DND-41 (cell line): ENCODE measurements at places on chromosomes 12 and 14.

DNA sequence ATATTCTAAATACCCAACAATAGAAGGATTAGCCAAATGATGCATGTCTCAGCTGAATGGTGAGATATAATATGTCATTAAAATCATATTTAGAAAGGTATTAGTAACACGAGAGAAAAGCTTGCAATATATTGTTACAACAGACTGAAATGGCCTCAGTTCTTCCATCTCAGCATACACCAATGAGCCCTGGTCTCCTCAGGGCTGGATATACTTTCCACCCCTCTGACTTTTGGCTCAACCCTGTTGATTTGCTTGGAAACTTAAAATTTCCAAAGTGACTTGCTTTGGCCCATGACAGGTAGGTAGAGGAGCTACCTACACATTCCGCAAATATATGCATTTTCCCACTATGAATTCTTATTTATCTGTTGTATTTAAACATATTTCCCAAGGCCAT lies 908.1 kb upstream of the TMEM132C start:
- no peaks in the 10 kb centered on the region for H3K4me1 ChIP-seq
- no peak overlapping the region for H3K27ac ChIP-seq
- DNase-seq = no peak
- H3K36me3 ChIP-seq = no peaks in the 10 kb centered on the region

DNA sequence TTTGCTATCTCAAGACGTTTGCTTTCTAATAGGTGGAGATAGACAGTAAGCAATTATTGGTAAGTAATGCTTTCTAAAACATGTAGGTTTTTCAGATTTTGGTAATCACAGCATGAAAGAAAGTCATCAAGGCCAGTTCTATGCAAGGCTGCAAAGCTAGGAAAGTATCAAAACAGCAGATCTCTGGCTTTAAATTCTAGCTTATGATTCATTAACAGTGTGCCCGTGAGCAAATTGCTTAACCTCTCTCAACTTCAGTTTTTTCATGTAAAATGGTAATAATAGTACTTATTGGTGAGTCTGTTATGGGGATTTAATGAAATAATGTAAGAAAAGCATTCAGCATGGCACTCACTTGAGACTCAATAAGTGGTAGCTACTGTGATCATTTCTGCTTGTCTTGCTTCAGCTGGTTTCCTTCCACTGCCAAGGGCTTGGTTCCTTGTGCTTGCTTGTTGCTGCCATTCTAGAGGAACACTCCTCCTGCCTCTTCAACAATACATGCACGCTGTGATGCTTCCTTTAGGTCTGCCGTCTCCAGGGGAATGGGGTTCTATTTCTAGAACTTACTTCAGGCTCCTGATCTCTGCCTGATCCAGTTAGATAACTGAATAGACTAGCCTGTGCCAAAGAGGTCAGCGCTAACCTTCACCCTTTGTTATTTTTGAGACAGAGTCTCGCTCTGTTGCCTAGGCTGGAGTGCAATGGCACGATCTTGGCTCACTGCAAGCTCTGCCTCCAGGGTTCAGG lies 88.4 kb downstream of the CAND1 start:
- H3K27ac ChIP-seq = 0 out of 2 replicates have a peak overlapping the region, but pooled peaks have one; percentile 8
- DNase-seq = no peak
- no peaks in the 10 kb centered on the region for H3K27me3 ChIP-seq
- H3K4me1 ChIP-seq = peaks cover 38% of the 10 kb centered on the region

GRCh38 chr12:1851151-1851701 lies 30.9 kb downstream of the LRTM2 start:
- H3K4me1 ChIP-seq = no peaks in the 10 kb centered on the region
- peaks cover 12% of the 10 kb centered on the region for H3K27me3 ChIP-seq
- DNase-seq = no peak

DNA sequence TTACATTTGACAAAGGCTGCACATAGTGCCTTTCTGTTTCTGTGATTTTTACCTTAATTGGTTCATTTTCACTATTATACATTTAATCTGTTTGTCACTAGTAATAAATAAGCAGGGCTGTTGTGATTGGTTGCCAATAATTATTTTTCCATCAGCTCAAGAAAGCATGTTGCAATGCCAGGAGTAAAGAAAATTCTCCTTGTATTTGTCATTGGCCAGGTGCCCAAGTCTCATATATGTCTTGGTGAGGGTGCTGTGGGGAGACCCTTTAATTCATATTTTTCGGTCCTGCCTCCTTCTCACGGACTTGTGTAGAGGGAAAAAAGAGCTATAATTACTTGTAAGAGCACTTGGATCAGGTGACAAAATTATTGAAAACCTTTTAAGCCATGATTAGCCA lies 108.0 kb downstream of the KITLG start:
- DNase-seq = no peak
- H3K4me3 ChIP-seq = no peak overlapping the region
- H3K27ac ChIP-seq = no peak overlapping the region
- no peaks in the 10 kb centered on the region for H3K36me3 ChIP-seq
- H3K4me1 ChIP-seq = no peaks in the 10 kb centered on the region

- no peak overlapping the region for H3K27ac ChIP-seq
- H3K36me3 ChIP-seq = no peaks in the 10 kb centered on the region
- no peaks in the 10 kb centered on the region for H3K27me3 ChIP-seq
- no peak for DNase-seq
- no peaks in the 10 kb centered on the region for H3K4me1 ChIP-seq
Measured at GRCh38 chr12:87827638-87828264, 201.4 kb downstream of the C12orf50 start.

DNA sequence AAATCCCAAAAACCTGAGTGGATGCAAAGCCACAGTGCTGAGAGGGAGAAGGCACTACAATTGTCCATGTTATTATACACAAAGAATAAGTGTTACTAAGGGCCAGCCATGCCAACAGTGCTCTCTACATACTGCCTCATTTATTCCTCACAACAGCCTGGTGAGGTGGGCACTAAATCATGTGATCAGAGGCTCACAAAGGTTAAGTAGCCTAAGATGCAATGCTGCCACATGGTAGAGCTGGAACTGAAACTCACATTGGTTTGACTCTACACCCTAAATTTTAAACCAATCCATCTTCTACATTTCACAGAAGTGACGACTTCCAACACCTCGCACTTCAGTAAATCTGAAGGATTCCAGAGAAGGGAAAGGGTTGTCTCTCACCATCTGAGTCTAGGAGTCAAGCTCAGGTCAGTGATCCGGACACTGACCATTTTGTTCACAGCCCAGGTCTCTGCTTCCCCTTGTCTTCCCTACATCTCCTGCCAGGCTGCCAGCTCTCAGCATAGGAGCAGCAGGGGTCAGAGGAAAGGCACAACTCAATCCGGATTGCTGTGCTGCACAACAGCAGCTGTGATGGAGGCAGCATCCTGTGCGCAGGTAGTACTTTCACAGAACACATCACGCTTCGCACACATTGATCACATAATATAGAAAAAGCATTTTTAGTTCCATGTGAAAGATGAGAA lies 29.6 kb downstream of the NID2 start:
- H3K4me3 ChIP-seq = no peak overlapping the region
- H3K27me3 ChIP-seq = no peaks in the 10 kb centered on the region
- H3K27ac ChIP-seq = no peak overlapping the region

GRCh38 chr12:104180374-104180773 lies 35.2 kb upstream of the TXNRD1 start:
- no peak overlapping the region for H3K4me3 ChIP-seq
- H3K27me3 ChIP-seq = no peaks in the 10 kb centered on the region
- peaks cover 5% of the 10 kb centered on the region; the same call in 1 of the 2 replicates for H3K4me1 ChIP-seq

- no peak overlapping the region for H3K4me3 ChIP-seq
- H3K4me1 ChIP-seq = peaks cover 5% of the 10 kb centered on the region; the same call in 1 of the 2 replicates
- no peak for DNase-seq
- H3K27ac ChIP-seq = no peak overlapping the region
- H3K36me3 ChIP-seq = peaks cover 25% of the 10 kb centered on the region
Measured at GRCh38 chr12:64730588-64730969, 28.6 kb downstream of the GNS start.

DNA sequence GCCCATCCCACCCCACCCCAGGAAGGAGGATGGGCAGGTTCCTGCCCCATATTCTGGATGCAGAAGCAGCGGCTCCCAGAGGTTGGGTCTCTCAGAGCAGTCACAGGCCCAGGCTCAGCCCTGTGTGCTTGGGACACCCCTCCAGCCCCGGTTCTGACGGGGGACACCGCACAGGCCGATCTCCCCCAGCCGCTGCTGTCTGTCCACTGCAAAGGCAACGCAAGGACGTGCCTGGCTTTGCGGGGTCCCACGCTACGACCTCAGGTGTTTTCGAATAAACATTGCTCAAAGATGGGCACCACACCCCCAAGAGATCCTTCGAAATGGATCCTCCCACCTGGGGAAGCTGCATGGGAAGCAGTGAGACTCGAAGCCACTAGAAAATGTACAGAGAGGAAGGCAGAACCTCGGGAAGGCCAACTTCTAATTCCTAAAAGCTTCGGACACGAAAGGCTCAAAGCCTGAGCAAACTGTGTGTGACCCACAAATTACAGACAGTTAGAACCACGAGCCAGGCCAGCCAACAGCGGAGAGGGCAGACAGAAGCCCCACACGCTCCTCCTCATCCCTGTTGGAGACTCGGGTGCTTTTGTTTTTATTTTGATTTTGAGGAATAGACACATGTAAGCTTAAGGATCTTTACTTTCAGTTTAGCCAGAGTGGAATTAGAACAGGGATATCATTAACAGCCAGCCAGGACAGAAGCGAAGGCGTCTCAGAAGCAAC lies 10.8 kb downstream of the C14orf180 start:
- DNase-seq = no peak
- H3K4me1 ChIP-seq = no peaks in the 10 kb centered on the region
- no peak overlapping the region for H3K4me3 ChIP-seq
- no peak overlapping the region for H3K27ac ChIP-seq
- H3K27me3 ChIP-seq = no peaks in the 10 kb centered on the region

DNA sequence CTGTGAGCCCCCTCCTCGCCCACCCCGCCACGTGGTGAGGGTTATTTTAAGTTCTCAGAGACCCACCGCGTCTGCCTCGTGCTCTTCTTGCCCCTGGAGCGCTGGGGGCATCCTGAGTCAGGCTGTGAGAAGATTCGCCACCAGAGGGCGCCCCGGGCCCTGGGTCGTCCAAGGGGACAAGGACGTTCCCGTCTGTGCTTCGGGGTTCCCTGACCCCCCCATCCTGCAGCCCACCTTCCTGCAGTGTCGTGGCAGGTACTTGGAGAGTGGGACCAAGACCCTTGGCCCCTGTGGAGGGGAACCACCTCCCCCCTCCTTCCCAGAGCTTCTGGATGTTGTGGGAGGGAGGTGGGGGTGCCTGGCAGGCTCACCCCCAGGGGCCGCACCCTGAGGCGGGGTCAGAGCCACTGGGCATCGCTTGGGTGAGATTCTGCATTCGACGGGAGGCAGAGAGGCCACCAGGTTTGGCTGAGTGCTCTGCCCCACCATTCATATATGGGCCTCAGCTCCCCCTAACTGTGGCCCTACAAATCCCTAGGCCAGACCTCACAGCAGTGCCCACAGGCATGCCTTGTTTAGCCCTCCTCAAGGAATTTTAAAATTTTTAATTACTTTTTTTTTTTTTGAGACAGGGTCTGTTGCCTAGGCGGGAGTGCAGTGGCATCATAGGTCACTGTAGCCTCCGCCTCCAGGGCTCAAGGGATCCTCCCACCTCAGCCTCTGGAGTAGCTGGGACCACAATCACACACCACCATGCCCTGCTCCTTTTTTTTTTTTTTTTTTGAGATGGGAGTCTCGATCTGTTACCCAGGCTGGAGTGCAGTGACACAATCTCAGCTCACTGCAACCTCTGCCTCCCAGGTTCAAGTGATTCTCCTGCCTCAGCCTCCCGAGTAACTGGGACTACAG lies 17.0 kb downstream of the RHOF start:
- peak overlapping the region; percentile 4; the same call in 1 of the 2 replicates for H3K4me3 ChIP-seq
- DNase-seq = peak; percentile 86
- H3K27me3 ChIP-seq = no peaks in the 10 kb centered on the region
- H3K4me1 ChIP-seq = peaks cover 7% of the 10 kb centered on the region
- H3K36me3 ChIP-seq = peaks cover 24% of the 10 kb centered on the region

GRCh38 chr12:93572712-93573551 lies 457 bp downstream of the SOCS2 start:
- peaks cover 56% of the 10 kb centered on the region for H3K36me3 ChIP-seq
- DNase-seq = peak; percentile 61
- peak overlapping the region; percentile 96 for H3K27ac ChIP-seq
- no peaks in the 10 kb centered on the region for H3K27me3 ChIP-seq

DNA sequence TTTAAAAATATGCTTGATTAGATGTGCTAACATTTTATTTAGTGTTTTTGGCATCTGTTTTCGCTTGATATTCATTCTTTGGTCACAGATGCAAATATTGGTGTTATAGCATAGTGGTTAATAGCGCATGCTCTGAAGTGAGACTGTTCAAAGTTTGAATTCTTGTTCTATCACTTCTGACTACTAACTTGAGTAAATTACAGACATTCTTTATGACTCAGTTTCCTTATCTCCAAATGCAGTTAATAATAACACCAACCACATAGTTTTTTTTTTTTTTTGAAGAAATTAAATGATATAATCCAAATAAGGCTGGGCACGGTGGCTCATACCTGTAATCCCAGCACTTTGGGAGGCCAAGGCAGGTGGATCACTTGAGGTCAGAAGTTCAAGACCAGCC lies 81.0 kb downstream of the TMX1 start:
- no peak for DNase-seq
- no peaks in the 10 kb centered on the region for H3K27me3 ChIP-seq
- H3K27ac ChIP-seq = no peak overlapping the region
- no peak overlapping the region for H3K4me3 ChIP-seq
- no peaks in the 10 kb centered on the region for H3K36me3 ChIP-seq

GRCh38 chr12:56206452-56207166 lies 15.1 kb downstream of the RNF41 start:
- no peak overlapping the region for H3K27ac ChIP-seq
- no peaks in the 10 kb centered on the region for H3K4me1 ChIP-seq
